T-helper 1 cell (primary cell): ENCODE measurements at places on chromosomes 2 and 18.

GRCh38 chr2:47288864-47289263, 114.1 kb upstream of the MSH2 start:
- no peak for DNase-seq

DNA sequence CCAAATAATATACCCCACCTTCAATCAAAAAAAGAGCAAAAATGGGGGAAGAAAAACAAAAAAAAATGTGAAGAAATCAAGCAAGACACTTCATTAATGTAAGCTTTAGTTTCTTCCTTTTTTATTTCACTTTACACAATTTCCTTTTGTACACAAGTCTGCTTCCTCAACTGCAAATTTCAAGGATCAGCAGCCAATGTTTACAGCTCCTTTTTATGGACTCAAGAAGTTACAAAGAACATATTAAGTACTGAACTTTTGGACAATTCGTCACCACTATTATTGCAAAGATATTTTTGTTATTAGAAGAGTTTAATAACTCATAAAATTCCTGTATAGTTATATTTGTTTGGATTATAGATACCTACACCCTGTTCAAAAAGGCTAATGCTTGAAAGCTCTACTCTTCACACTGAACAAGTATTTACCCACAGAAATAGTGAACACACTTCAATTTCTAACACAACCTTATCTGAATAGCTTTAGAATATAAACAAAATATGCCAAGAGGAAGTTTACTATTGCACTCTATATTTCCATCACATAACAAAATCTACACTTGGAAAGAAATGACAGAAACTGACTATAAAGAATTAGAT, 658.7 kb upstream of the CNTNAP5 start:
- no peak for DNase-seq

DNA sequence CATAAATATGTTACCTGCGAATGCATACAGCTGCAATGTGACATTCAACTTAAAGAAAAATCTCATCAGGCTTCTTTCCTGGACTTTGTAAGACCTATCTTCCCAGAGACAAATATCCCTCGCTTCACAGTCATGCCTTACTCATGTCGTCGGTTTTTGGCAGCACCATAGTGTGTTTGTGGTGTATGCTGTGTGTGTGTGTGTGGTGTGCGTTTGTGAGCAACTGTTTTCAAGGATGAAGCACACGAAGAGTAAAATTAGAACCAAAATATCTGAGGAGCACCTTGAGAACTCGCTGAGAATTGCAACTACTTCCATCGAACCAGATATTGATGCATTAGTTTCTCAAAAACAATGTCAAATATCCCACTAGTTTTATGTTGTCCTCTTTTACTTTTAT, 56.9 kb downstream of the ASB1 start:
- no peak for DNase-seq

- DNase-seq = no peak
Measured at GRCh38 chr2:128798502-128799283, 480.0 kb upstream of the HS6ST1 start.

DNA sequence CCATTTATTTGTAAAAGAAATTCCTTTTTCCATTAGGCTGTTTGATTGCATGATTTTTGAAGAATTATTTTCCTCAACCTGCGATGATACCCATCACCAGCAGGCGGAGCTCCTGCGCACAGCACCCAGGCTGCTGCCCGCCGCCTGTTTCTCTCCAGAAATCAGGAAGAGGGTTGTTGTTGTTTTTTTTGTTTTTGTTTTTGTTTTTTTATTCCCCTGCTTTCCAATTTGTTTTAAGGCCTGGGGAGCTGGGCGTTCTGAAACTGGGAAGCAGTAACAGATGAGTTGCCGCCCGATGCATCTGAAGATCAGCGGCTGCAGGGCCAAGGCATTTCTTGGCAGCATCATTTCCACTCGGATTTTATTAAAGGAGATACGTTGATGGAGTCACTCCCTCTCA, 132.1 kb downstream of the MBP start:
- DNase-seq = peak; percentile 44

DNA sequence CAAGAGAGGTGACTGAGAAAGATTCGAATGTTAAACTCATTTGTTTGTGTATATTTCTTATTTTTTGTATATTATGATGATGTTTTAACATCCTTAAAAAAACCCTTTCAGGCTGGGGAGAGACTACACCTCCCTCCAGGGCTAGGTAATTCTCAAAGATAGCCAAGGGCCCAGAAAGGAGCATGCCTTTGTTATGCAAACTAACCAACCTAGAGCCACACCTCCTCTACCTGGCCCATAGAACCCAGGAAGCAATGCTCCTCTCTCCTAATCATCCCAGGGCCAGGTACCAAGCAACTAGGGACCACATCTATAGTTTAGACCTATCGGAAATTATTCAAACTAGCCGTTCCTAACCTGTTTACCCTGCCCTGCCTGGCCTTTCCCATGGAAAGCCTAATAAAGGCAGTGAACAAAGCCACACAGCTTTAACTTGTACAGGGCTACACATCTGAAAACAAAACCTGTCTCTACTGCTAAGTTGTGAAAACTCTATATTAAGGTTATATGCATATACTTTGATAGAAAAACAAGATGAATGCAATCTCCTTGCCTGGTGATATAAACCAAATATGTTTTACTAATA, 79.7 kb downstream of the COLEC12 start:
- no peak for DNase-seq

- DNase-seq = no peak
Measured at GRCh38 chr2:97998431-97999005, 2.8 kb upstream of the TMEM131 start.

GRCh38 chr18:6737833-6738232, 8.3 kb downstream of the ARHGAP28 start:
- no peak for DNase-seq

GRCh38 chr2:54952978-54953456, 97.2 kb downstream of the RTN4 start:
- no peak for DNase-seq

DNA sequence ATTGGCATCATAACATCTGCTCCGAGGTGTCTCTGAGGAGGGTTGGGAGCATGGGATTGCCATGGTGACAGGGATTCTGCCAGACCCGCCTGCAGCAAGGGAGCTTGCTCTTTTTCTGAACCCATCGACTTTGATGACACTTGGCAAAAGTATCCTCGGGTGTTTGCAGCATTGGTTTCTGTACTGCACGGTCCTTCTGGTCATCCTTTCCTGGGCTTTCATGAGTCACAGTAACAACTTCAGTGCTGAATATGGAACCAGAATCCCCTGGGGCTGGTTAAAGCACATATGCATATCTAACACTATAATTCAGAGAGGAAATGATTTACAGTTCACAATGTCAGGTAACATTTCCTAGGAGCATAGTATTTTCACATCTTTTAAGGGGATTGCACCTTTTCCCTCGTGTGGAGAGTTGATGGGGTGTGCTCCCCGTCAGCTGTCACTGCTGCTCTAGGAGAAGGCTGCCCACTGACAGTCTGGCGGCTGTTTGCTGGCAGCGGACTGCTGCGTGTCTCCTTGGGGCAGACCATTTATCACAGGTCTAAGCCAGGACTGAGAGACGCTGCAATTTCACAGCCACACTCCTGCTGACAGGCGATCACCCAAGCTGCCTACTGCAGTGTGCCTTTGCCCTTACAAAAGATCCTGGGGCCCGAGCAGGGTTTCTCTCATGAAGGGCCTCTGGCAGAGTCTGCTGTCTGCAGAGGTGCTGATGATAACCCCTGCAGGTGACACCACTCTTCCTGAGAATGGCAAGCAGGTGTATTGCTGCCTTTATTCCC, 425.3 kb downstream of the THSD7B start:
- DNase-seq = no peak

GRCh38 chr2:195470622-195471021, 186.4 kb upstream of the SLC39A10 start:
- no peak for DNase-seq

- DNase-seq = peak; percentile 67
Measured at GRCh38 chr2:230980468-230980867, 15.5 kb upstream of the SPATA3 start.
